ENCODE measurements at places on chromosomes 3 and 15. TPM values are rescaled to one million over a fixed set of nuclear protein-coding genes. Genes with fewer than 3 reads are reported as not detected.

The LDHAL6B gene
- not detected for total RNA-seq

The ZNF774 gene
- total RNA-seq, result 0.27 TPM

The SLC28A1 gene
- total RNA-seq, result not detected

- no peak for DNase-seq
These were observed 74.9 kb downstream of the DAPK2 start for GRCh38 chr15:63971427-63971805.

- DNase-seq, result peak; percentile 24
These were observed 3.3 kb upstream of the DCP1A start for GRCh38 chr3:53350652-53351051.

- DNase-seq, result no peak
These were observed 51.9 kb upstream of the UBE2Q2 start for GRCh38 chr15:75791337-75791713.

DNA sequence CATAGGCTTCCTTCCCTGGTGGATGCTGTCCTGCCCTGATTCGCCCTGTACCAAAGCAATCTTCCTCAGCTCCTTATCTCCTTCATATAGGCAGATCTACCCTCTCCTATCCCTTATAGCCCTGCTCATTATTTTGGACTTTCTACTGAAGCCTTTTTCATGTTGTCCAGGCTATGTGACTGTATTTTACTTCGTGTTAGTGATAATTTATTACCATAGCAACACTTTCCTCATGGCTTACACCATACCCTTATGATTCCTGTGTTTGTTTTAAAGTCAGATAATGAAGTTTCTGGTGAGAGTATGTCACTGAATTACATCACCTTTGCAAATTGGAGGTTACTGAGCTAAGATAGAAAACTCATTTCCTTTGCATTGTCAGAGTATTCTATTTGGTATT lies 352.6 kb downstream of the NLGN1 start:
- no peak for DNase-seq
